Islet precursor cell (in vitro differentiated cells): ENCODE measurements at places on chromosomes 4 and X.

- DNase-seq: no peak
These were observed 79.2 kb downstream of the F11 start for GRCh38 chr4:186345184-186345583.

DNA sequence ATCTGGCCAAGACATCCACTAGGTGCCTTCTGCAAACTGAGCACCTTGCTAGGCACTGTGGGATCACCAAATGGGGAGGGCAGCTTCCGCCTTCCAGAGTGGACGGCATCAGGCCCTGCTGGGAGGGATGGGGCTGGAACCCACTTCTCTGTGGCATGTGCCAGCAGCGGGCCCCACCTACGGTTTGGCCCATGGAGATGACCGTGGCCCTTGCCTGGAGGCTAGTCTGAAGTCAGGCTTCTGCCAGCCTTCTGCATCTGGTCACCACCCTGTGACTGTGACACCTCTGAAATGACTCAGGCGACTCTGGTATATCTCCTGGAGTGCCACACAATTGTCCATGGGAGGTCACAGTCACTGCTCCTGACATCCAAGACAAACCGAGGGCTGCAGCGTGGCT is 7.2 kb downstream of the SSR4 start:
- DNase-seq: no peak

- DNase-seq: peak; percentile 70
These were observed 69.1 kb upstream of the UCP1 start for GRCh38 chr4:140637836-140638235.

DNA sequence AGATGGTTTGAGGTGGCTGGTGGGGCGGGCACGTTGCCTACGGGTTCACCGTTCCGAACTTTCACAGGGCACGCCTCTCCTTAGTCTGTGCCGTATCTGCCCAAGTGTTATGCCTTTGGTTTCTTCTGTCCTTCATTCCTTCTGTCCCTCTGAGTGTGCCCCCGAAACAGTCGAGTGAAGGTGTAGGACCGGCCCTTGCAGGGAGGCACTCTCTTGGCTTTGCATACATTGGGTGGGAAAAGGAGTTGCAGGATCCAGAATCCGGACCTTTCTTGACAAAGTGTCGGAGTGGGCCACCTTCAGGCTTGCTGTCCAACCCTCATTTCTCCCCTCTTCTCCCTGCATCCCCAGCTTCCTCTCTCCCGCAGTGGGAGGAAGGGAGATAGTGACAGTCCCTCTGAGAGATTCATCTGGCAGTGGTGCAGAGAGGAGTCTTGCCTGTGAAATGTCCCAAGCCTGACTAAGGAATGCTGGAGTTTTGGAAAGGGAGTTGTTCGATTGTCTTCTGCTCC is 569 bp downstream of the ARFIP1 start:
- peak; percentile 72 for DNase-seq

GRCh38 chr4:74665876-74666275 is 128.4 kb downstream of the BTC start:
- no peak for DNase-seq

DNA sequence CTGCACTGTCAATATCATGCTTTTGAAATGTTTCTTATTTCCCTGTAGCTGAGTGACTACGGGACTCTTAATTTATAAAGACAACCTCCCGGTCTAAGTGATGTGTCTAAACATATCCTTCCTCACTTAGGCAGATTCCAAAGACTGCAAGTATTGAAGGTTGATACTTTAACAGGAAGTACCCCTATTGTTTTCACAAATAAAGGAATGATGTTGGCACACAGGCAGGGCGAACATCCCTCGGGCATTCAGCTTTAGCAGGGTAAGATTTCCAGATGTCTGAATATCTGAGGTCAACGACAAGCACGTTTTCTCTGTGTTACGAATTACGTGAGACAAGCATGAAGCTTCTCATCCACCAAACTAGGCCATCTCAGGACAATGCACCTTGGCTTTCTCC is 638.0 kb upstream of the FRG1 start:
- no peak for DNase-seq

- no peak for DNase-seq
These were observed 31.6 kb upstream of the MSN start for GRCh38 chrX:65635822-65636221.

GRCh38 chr4:40656201-40656863 is 26.7 kb upstream of the RBM47 start:
- no peak for DNase-seq

GRCh38 chr4:184479516-184479950 is 5.2 kb upstream of the IRF2 start:
- DNase-seq: no peak

DNA sequence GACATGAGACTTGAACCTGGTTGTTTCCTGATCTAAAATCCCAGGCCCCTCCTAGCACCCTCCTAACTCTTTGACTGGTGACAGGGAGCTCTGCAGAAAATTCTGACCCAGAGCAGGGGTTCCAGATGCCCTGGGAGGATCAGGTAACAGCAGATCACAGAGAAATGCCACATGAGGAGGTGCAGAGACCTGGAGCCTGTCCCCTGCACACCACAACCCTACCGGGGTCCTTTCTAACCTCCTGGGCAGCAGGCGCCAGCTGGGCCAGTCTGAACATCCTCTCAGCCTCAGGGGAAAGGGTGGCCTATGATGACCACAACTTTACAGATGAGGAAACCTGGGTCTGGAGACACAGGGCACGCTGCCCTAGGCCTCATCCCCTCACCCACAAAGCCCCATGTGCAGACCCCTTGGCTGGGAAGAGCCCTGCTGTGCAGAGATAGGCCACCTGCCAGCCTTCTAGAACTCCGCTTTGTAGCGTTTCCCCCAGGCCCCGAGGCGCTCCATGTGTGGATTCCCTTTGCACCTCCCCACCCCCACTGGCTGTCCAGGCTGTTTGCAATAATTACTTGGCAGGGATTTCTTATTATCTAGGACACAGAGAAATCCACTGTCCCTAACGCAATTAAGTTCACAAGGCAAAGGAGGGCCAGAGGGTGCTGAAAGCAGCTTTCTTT is 36.5 kb downstream of the WDR1 start:
- DNase-seq: peak; percentile 34

DNA sequence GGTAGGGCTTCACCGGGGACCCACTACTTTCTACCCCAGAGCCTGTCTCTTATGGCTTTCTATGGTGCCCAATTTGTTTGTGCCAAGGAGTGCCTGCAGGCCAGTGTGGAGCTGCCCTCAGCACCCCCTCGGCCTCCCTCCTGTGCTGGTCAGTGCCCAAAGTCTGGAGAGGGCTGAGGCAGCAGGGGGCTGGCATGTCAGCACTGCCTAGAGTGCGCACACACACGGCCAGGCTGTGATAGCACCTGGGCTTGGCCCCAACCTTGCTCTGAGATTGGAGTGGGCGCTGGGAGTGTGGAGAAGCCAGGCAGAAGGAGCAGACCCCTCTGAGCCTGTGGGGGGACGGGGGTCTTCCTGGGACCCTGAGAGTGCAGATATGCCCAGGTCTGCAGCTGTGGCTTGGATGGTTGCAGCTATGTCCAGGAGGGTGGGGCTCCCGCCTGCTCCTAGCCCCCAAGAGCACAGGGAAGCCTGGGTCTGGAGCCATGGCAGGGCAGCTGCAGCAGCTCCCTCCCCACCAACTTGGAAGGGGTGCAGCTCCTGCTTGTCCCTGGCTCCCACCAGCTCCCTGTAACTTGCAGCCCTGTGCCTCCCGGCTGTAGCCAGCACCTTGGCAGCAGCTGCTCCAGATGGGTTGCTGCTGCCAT is 46.3 kb downstream of the GAGE1 start:
- DNase-seq: no peak

- no peak for DNase-seq
These were observed 420 bp downstream of the CC2D2A start for GRCh38 chr4:15470128-15470475.

GRCh38 chr4:100189820-100190642 is at the start of gene DDIT4L:
TSS of gene DDIT4L (minus strand) at chr4:100190468. CDS start at chr4:100189983, 485 bp downstream.
- DNase-seq: peak; percentile 84

DNA sequence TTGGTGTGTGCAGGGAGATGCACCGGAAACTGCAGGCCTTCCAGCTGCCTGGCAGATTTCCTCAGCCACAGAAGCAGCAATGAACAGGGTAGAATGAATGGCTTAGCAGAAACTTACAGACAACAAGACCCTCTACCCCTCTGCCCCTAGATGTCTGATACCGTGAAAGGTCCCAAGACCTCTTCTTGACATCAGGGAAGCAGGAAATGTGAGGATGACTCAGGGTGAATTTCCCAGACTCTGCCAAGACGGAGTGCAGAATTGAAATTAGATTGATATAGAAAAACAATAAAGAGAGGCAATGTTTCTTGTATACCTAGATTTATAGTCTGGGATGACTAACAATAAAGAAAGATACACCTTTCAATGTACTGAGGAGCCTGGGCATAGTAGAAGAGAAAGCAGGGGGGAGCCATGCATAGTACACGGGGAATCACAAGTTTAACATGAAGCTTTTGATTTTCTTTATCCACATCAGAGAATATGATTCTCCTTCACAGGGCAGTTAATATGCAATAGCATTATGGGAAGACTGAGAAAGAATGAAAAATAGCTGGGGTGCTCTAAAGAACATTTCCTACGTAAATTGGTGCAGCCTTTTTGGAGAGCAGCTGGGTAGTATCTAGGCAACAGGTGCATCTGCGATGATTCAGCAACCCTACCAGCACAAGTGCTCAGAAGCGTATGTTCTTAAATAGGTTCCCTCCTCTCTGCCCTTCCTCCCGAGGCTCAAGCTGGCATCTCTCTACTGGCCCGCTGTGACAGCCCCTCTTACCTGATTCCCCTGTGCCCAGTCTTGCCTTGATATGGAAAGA is 18.3 kb upstream of the CXCR3 start:
- DNase-seq: no peak

GRCh38 chr4:137463377-137464003 is 68.8 kb downstream of the PCDH18 start:
- DNase-seq: no peak

DNA sequence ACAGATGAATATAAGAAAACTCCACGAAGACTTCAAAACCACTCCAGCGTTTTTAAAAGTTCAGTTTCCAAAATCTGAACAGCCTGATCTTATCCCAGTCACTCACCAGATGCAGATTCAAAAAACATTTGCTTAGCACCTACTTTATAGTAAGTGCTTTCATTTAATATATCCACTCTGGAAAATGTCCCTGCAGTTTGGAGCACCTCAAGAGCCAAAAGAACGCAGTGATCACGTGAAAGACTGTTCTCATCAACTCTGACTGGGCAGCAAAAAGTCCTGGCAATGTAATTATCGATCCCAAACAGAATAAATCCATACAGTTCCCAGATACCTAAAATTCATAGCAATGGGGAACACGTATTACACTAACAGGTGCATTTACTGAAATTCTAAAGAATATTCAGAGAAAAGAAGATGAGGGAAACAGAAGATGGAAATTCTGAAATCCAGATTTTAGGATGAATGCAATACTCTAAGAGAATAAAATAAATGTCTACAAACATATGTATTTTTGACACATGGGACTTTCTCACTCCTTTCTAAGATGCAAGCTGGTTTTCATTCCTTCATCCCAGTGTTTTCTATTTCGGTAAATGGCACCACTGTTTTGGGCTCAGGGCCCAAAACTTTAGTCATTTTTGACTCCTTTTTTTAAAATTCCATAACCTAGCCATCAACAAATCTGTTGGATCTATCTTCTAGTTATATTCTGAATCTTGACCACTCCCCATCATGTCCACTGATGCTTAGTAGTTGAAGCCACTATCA is 13.9 kb downstream of the ATP8A1 start:
- no peak for DNase-seq

DNA sequence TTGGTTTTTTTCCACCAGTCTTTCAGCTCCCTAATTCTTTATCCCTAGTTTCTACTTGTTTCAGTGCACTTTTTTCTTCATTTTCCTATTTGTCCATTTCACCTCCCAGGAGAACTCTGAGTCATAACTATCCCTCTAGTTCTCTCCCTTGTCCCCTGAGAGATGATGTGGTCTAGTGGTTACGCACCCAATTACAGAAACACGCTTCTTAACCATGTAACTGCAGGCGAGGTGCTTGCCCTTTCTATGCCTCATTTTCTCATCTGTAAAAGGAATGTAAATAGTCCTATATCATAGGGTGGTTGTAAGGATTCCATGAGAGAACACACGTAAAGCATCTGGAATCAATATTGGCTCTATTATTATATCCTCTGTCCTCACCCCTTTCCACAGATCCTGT is 8.8 kb upstream of the GRPR start:
- DNase-seq: no peak

DNA sequence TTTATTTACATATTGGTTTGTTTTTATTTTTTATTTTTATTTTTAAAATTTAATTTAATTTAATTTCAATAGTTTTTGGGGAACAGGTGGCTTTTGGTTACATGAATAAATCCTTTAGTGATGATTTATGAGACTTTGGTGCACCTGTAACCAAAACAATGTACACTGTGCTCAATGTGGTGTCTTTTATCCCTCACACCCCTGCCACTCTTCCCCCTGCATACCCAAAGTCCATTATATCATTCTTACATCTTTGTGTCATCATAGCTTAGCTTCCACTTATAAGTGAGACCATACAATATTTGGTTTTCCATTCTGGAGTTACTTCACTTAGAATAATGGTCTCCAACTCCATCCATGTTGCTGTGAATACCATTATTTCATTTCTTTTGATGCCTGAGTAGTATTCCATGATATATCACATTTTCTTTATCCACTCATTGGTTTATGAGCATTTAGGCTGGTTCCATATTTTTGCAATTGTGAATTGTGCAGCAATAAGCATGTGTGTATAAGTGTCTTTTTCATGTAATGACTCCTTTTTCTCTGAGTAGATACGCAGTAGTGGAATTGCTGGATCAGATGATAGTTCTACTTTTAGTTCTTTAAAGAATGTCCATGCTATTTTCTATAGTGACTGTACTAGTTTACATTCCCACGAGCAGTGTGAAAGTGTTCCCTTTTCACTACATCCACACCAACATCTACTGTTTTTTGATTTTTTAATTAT is 157.1 kb downstream of the CPXCR1 start:
- no peak for DNase-seq

GRCh38 chr4:164116286-164116685 is 621.8 kb downstream of the TMA16 start:
- no peak for DNase-seq

- no peak for DNase-seq
These were observed 19.7 kb downstream of the CPEB2 start for GRCh38 chr4:15021946-15022345.

GRCh38 chr4:56684320-56685050 is 3.4 kb upstream of the HOPX start:
- DNase-seq: no peak

DNA sequence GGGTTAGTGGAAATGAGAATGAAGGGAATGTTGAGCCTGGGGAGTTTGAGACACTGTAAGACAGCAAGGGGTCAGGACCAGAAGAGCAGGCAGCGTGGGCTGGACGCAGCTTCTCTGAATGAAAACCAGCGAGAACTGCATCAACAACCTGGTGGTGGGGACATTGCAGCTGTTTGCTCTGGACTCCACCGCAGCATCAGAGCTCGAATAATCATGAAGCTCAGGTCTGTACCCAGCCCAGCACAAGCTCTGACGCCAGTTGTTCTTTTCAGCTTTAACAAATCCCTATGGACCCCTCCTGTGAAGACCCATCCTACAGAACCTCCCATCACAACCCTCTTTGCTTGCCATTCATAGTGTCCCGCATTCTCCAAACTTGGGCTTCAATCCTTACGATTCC is 106.8 kb upstream of the PNPLA4 start:
- no peak for DNase-seq
